H54 (cell line): ENCODE measurements at places on chromosomes 13 and 19.

DNA sequence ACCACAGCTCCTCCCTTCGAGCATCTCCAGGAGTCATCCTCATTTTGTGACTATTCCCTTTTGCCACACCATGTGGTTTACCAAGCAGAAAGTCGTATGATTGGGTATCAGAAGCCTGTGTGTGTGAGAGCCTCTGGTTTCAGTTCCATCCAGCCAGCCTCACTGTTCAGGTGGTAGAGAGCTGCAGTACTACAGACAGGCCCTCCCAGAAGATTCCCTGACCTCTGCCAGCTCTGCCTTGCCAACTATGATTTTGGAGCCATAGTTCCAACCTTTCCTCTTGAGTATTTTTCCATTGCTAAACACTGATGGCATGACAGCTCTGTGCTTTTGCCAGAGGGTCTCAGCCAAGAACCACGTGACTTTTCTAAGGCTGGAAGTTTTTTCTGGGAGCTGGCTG is 82.5 kb downstream of the DHRS12 start:
- no peak for DNase-seq

GRCh38 chr13:95112883-95113282 is 188.4 kb downstream of the ABCC4 start:
- no peak for DNase-seq

- DNase-seq: peak; percentile 13
Observed at GRCh38 chr13:47215736-47216135, 318.9 kb upstream of the HTR2A start.

- no peak for DNase-seq
Observed at GRCh38 chr13:46332772-46333171, 54.3 kb downstream of the RUBCNL start.

- no peak for DNase-seq
Observed at GRCh38 chr13:113849546-113849945, 14.3 kb downstream of the GAS6 start.

DNA sequence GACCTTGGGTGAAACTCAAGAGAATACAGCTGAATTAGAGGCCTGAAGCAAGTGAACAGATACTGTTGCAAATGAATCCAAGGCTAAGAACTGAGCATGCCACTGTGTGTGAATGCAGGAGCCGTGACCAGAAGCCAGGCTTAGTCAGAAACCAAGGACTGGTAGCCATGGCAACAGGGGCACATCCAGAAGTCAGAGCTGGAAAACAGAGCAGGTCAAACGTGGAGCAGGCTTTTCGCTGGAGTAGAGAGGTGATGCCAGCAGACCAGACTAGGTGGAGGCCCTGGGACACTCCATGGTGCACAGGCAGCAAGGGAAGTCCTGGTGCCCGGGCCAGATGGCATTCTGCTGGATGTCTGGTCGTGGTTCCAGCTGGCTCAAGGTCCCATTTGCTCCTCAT is 564.1 kb downstream of the PCDH9 start:
- peak; percentile 26 for DNase-seq

- no peak for DNase-seq
Observed at GRCh38 chr19:13347367-13347766, 158.9 kb downstream of the CACNA1A start.

DNA sequence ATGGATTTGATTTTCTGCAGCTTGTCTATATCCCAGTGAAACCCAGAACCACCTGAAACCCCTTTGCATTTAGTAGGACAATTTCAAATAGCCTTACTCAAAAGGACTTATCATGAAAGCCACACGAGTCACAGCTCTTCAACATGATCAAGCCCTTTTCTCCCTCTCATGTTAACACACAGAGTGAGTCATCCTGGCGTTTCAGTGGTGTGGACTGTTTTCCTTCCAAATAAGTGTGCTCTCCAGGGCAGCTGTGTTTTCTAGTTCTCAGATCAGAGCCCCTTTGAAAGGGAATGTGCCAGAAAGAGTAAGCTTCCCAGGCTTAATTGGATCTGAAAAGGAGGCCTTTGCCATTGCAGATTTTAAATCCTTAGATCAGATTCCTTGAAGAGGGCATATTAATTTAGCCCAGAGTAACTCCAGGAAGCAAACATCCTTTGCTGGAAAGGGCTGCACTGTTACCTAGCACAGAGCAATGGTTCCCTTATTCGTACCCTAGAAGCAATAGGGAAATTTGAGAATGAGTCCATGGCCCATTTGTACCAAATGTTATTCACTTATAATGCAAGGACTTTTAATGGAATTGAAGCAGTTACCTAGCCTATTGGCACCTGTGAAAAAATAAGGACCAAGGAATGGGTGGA is 51.3 kb downstream of the ERICH6B start:
- no peak for DNase-seq

GRCh38 chr19:50716178-50717025 is 3.2 kb downstream of the SHANK1 start:
- DNase-seq: no peak

GRCh38 chr13:75875450-75875849 is 239.3 kb downstream of the LMO7 start:
- no peak for DNase-seq

DNA sequence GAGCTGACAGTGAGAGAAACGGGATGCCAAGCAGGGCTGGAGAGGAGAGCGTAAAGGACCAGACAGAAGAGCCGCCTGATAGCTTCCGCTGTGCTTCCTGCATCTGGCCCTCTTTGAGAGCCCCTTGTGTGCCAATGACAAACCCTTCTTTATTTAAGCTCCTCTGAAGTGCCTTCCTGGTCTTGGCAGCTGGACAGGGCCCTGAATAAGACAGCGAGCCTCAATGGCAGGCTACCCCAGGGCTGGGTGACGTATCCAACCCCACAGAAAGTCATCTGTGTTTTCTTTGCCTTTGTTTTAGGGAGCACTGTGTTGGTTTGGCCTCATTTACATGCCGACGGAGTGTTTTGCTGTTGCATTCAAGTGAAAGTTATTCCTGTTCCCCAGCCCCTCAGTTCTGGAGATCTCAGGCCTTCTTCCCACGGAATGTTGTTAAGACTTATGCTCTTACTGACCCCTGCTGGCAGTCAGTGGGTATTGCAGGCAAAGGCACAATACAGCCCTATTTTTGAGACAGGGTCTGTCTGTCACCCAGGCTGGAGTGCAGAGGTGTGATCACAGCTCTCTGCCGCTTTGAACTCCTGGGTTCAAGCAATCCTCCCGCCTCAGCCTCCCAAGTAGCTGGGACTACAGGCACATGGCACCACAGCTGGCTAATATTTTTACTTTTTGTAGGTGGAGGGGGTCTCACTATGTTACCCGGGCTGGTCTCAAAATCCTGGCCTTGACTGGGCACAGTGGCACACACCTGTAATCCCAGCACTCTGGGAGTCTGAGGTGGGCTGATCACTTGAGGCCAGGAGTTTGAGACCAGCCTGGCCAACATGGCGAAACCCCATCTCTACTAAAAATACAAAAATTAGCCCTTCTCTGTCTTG is 16.8 kb downstream of the CCL25 start:
- DNase-seq: no peak

- DNase-seq: no peak
Observed at GRCh38 chr13:39602277-39602613, 748 bp downstream of the LHFPL6 start.

DNA sequence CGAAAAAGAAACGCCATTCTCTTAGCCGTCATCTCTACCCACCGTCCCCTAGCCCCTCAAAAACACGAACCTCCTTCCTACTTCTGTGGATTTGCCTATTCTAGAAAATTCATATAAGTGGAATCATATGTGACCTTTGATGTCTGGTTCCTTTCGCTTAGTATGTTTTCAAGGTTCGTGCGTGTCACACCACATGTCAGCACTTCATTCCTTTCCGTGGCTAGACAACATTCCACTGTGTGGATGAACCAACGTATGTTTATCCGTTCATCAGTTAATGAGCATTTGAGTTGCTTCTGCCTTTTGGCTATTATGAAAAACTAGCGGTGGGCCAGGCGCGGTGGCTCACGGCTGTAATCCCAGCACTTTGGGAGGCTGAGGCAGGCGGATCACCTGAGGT is 14.0 kb upstream of the PPP1R12C start:
- no peak for DNase-seq

- no peak for DNase-seq
Observed at GRCh38 chr19:11201791-11202190, 4.4 kb upstream of the KANK2 start.

DNA sequence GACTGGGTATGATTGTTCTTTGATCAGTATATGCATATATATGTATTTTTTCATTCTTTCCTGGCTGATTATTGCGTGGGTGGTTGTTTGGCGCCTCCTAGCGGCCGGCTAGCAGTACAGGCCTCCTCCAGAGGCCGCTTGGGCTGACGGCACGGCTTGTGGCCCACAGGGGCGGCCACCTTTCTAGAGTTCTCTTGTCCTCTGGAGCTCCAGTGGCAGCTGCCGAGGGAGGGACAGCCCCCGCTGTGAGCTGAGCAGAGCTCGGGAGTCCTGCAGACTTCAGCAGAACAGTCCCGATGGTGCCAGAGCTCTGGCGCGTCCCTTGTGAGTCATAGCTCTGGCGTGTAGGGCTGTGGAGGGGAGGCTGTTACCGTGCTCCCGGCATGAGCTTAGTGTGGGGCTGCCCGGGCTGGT is 22.5 kb upstream of the ZNF429 start:
- peak; percentile 56 for DNase-seq

DNA sequence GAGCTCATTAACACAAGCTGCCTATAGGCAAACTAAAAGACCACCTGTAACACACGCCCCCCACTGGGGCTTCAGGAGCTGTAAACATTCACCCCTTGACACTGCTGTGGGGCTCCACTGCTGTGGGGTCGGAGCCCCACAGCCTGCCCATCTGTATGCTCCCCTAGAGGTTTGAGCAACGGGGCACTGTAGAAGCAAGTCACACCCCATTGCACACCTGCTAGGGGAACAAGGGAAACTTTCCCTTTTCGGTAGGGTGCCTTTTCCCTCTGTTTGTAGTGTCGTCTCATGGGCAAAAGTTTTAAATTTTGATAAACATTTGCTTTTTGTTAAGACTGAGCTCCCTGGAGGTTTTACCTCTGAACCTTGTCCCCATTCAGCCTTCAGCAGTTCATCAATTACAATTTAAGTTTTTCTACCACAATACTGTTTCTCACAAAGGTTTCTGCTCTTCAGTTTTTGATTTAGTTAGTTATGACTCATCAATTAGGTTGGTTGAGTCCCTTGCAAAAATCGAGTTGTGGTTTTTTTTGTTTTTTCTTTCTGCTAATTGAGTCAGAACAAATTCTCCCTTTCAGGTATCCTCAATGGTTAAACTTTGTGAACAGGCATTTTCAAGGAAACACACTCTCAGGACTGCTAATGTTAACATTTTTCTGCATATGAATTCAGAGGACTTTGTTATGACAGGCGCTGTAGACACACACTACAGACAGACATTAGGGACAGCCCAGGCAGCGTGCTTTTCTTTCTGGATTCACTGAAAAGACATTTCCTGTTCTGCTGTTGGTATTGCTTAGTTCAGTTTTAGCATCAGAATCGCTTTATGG is 35.1 kb downstream of the ZNF433 start:
- DNase-seq: no peak

- DNase-seq: peak; percentile 69
Observed at GRCh38 chr19:5480427-5480836, 25.2 kb downstream of the ZNRF4 start.
